IPS DF 6.9 (cell line): ENCODE measurements at places on chromosomes 11 and 22.

DNA sequence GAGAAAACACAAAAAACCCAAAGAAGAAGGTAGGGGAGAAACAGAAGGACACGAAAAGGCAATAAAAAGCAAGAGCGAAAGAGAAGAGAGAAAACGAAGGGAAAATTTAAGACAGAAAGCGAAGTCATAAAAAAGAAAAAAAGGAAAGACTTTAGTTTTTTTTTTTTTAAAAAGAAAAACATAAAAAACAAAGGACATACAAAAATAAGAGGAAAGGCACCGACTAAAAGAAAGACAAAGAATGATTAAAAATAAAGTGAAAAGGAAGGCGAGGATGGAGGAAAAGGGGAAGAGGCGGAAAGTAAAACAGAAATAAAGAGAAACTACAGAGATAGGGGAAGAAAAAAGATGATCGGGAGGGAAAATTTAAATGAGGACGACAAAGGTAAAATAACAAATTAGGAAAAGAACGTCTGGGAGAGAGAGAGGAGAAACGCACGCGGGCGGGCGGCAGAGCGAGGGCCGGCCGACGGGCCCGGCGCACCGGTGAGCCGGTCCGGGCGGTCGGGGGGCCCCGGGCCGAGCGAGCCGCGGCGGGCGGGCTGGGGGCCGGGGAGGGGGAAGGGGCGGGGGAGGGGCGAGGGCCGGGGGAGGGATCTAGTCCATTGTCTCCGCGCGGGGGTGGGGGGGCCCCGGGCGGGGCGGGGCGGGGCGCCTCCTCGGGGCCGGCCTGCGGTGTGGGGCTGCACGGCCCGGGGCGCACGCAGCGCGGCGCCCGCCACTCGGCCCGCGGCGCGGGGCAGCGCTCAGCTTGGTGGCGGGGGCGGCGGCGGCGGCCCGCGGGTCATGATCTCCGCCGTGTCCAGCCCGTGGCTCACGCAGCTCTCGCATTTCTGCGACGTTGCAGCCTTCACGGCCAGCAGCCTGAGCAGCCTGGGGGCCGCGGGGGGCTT is at the start of gene TBX1:
Gene TBX1 (plus strand): TSS at position 721 of the 893 bp plus-strand sequence. CDS start 66 bp downstream, at position 787.
- no peak within 1 kb of the TSS for H3K27ac ChIP-seq
- DNase-seq = no peak
- H3K4me1 ChIP-seq = peaks cover 19% of the 10 kb centered on the region
- peaks cover 89% of the 10 kb centered on the region for H3K27me3 ChIP-seq

- no peak for DNase-seq
- H3K27ac ChIP-seq = no peak overlapping the region
- no peaks in the 10 kb centered on the region for H3K27me3 ChIP-seq
- no peaks in the 10 kb centered on the region for H3K36me3 ChIP-seq
Measured at GRCh38 chr11:62504158-62504973, 42.2 kb downstream of the AHNAK start.

- no peak overlapping the region for H3K4me3 ChIP-seq
- H3K27ac ChIP-seq = no peak overlapping the region
- peaks cover 6% of the 10 kb centered on the region for H3K4me1 ChIP-seq
- no peak for DNase-seq
- no peaks in the 10 kb centered on the region for H3K36me3 ChIP-seq
- peaks cover 14% of the 10 kb centered on the region; the same call in 1 of the 2 replicates for H3K27me3 ChIP-seq
Measured at GRCh38 chr11:119366690-119367620, 14.5 kb downstream of the USP2 start.

DNA sequence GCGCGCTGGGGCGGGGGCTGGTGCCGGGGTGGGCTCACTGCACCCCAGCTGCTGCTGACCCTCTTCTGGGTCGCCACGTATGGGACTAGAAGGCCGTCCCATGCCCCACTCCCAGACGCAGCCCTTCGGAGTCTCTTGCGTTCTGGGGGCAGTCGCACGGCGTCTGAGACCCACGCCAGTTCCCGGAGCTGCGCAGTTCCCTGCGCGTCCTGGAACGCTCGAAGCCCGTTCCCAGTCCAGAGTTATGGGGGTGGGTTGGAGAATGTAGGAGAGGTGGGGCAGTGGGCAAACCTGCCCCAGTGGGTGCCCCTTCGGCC is 375 bp downstream of the LAYN start:
- 0 out of 2 replicates have a peak, but pooled peaks cover 5% of the 10 kb centered on the region for H3K4me1 ChIP-seq
- no peak overlapping the region for H3K27ac ChIP-seq
- H3K4me3 ChIP-seq = peak overlapping the region; percentile 54
- H3K27me3 ChIP-seq = peaks cover 26% of the 10 kb centered on the region; the same call in 1 of the 2 replicates

DNA sequence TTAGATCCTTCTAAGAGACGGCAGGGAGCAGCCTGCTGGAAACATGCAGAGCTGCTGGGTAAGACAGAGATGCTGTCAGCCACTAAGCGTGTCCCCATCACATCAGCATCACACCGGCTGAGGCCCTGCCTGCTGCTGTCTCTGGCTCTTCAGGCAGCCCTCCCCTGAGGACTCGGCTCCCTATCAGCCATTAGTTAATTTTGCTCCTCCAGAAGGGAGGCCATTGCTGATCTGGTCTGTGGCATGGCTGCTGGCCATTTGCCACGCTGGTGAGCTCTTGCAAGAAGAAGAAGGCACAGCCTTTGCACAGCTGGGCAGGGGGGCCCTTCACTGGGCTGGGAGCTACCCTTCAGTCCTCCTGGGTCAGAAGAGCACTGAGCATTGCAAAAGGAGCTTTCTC is 131.2 kb upstream of the PARVA start:
- no peak overlapping the region for H3K27ac ChIP-seq
- no peak for DNase-seq
- no peak overlapping the region for H3K4me3 ChIP-seq
- no peaks in the 10 kb centered on the region for H3K27me3 ChIP-seq

GRCh38 chr11:133945087-133945974 is 11.4 kb downstream of the IGSF9B start:
- no peak for DNase-seq
- no peak overlapping the region for H3K4me3 ChIP-seq
- no peaks in the 10 kb centered on the region for H3K27me3 ChIP-seq
- no peak overlapping the region for H3K27ac ChIP-seq
- H3K36me3 ChIP-seq = 0 out of 2 replicates have a peak, but pooled peaks cover 3% of the 10 kb centered on the region

- no peaks in the 10 kb centered on the region for H3K36me3 ChIP-seq
- no peak for DNase-seq
- no peaks in the 10 kb centered on the region; the same call in 1 of the 2 replicates for H3K27me3 ChIP-seq
- no peak overlapping the region for H3K27ac ChIP-seq
Measured at GRCh38 chr11:105610871-105611571, 1.1 kb downstream of the GRIA4 start.
